ENCODE measurements at places on chromosomes 7 and 10.

- DNase-seq = no peak
Observed at GRCh38 chr10:12381536-12382156, 32.3 kb downstream of the CAMK1D start.

DNA sequence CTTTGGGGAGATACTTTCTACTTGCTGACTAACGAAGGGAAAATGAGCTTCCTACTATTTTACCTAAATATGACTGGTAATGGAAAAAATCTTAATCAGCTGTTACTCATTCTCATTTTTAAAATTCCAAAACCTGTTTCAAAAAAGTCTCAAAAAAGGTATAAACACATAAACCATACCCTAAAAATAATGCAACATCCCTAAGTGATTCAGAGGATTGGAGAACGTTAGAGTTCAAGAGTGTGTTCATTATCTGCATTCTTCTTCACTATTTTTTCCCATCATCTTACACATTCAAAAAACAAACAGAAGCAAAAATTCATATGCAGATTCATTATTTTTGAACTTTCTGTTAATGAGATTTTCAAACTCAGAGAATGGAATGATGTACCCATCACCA is 150.4 kb upstream of the GNAI1 start:
- peak; percentile 36 for DNase-seq

DNA sequence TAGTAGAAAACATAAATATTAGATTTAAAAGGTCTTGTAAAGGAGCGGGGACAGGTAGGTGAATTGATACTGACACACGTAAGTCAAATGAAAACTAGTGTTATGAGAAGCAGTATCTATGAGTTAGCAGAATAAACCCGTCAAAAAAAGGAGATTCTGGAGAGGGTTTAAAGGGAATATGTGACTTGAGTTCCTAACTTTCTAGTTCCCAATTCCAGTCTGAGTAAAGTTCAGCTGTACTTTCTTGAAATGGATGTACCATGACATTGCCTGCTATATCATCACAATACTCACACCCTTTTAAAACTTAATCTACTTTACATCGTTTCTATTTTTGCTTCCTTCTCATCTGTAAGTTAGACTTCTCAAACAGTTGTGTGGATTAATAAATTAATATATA is 122.2 kb downstream of the NRBF2 start:
- no peak for DNase-seq

DNA sequence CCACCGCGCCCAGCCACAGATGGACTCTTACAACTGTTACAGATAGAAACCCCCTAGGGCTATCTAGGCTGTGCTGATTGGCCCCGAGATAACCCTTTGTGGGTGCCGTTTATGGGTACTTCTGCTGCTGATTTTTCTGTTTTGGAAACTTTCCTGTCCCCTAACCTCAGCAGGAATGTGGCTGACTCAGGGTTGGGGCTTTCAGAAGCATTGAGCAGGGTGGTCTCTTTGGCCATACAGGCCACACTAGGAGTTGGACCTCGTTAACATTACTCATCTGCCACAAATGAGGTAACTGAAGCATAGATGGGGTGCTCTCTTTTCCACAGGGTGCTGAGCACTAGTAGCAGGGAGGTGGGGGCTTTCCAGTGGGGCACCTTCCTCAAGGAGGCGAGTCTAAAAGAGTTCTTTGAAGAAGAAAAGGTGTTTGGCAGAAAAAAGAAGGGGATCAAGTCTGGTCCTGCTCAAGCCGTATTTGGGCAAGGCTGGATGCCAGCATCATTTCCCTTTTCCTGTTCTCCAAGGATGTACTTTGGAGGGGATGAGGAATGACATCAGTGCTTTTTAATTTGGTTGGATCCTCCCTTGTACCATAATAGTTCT is 6.4 kb downstream of the ZSCAN25 start:
- no peak for DNase-seq

GRCh38 chr10:102195296-102195870 is 30.7 kb upstream of the ELOVL3 start:
- DNase-seq = no peak

DNA sequence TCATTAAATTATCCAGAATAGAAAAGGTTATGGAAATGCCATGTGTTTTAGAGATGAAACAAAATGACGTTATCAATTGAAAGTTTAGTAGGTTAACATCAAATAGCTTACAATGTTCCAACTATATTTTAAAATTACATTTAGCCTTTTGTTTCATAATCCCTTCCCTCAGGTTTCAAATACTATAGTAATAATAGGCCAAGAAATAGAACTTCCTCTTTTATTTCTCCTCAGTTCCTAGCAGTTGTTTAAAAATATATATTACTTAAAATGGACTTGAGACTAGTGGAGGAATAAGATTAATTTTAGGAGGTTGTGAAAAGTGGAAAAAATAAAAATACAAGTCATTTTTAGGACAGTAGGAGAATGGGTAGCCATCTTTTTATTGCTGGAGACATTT is 16.4 kb upstream of the PDSS1 start:
- DNase-seq = no peak

All from fibroblast of gingiva (primary cell).